ENCODE measurements at places on chromosomes 5 and 9. TPM values are rescaled to one million over a fixed set of nuclear protein-coding genes. Genes with fewer than 3 reads are reported as not detected.

OR4F3 gene
- total RNA-seq = not detected

UGT3A2 gene
- not detected for total RNA-seq

ADCY2 gene
- not detected for total RNA-seq

PCDHA10 gene
- not detected for total RNA-seq

RGMB gene
- 2.7 TPM for total RNA-seq

RNF180 gene
- not detected for total RNA-seq

TRIO gene
- total RNA-seq = 5.8 TPM

Measured in activated naive CD4-positive, alpha-beta T cell treated with anti-CD3 and anti-CD28 coated beads, Interleukin-2, amount 10 ng/mL, durations not matched to agents 5 hours and 36 hours (primary cell).